ENCODE measurements at places on chromosomes 4 and X.
A peak's percentile ranks its signal among the peaks of the same experiment; 100 is the strongest.

DNA sequence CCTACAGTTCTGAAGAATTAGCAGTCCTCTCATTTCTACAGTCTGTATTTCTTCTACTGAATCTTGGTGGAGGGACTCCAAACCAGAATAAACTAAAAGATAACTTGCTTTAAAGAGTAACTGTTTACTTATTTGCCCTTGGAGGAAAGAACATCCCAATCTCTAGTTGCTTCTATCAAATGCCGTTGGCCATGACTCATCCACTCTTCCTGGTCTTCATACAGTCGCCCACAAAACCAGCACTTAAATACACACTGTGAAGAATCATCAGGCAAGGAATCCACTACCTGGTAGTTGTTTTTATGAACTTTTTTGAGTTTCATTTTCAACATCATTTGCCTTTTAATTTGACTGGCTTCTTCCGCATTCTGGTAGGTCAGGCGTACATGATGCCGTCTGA is 14.2 kb downstream of the ZNF518B start:
- no peak for DNase-seq

- peak; percentile 45 for DNase-seq
Observed at GRCh38 chrX:20362268-20363267, 95.9 kb upstream of the RPS6KA3 start.

GRCh38 chrX:14050709-14051108 is 21.0 kb upstream of the GEMIN8 start:
- DNase-seq, result no peak

GRCh38 chrX:131901546-131901945 is 121.6 kb upstream of the STK26 start:
- no peak for DNase-seq

DNA sequence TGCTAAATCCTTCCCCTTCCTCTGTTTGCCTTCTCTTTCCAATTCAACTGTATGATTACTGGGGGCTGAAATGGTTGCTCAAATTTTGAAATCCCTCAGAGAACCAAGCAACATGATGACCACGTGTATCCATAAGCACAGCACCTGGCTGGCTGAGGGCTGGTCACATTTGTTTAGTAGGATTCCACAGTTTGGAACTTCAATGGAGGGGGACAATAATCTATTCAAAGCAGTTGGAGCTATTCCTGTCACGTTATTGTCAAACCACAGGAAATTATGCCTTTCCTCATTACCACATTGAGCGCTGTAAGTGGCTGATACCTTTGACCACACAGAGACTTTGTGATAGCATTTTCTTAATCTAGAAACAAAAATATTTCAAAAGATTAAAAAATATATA is 7.0 kb downstream of the TMSB4X start:
- no peak for DNase-seq

GRCh38 chr4:930827-931193 is 1.3 kb downstream of the GAK start:
- no peak for DNase-seq

DNA sequence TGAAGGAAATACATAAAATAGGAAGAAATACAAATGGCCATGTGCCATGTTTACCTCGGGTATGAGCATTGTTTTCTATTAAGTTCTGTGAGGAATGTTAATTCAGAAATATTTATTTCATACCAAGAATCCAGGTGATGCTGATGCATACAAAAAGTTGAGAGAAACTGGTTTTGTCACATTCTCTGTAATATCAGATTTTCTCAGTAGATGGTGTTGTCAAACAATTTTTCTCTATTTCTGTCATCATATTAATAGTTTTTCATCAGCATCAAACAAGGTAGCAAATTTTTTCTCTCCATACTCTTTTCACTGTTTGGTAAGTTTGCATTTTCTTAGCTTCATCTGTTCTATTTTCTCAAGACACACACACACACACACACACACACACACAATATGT is 179.8 kb downstream of the KLHL4 start:
- DNase-seq, result no peak

- DNase-seq, result no peak
Observed at GRCh38 chrX:42952621-42953020, 174.7 kb upstream of the PPP1R2C start.

- DNase-seq, result no peak
Observed at GRCh38 chrX:38183596-38183995, 37.1 kb downstream of the SRPX start.

GRCh38 chr4:85779165-85779564 is 304.2 kb downstream of the ARHGAP24 start:
- DNase-seq, result no peak

Data from ecto neural progenitor cell (in vitro differentiated cells).